ENCODE measurements at places on chromosomes 7 and 10.
A peak's percentile ranks its signal among the peaks of the same experiment; 100 is the strongest.

DNA sequence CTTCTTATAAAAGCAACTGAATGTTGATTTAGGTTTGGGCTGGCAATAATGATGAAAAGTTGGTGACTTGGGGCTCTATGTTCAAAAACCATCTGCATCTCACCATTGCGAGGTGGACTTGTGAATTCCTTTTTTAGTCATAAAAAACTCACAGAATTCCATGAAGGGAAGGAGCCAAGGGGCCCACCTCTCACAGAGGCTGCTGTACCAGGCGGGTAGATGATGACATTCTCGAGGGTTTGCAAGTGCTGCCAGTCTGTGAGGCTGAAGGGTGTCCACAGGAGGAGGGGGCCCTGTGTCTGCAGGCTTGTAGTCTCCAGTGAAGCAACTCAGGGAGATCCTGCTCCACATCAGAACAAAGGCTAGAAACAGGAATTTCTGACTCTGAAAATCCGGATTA lies 195.5 kb upstream of the ZNF32 start:
- DNase-seq, result no peak

DNA sequence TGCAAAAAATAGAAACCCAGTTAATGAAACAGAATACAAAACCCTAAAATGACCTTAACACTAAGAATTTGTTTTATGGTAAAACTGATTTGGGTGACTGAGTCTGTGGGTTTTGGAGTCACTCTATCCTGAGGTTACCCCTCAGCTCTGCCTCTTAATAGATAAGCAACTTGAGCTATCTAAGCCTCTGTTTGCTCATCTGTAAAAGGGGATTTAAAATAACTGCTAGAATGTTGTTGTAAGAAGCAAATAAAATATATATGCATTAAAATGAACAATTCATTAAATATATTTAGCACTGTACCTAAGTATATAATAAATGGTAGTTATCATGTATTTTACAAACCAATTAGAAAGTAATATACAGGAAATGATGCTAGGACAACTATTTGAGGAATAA lies 115.4 kb downstream of the CABCOCO1 start:
- DNase-seq, result no peak

DNA sequence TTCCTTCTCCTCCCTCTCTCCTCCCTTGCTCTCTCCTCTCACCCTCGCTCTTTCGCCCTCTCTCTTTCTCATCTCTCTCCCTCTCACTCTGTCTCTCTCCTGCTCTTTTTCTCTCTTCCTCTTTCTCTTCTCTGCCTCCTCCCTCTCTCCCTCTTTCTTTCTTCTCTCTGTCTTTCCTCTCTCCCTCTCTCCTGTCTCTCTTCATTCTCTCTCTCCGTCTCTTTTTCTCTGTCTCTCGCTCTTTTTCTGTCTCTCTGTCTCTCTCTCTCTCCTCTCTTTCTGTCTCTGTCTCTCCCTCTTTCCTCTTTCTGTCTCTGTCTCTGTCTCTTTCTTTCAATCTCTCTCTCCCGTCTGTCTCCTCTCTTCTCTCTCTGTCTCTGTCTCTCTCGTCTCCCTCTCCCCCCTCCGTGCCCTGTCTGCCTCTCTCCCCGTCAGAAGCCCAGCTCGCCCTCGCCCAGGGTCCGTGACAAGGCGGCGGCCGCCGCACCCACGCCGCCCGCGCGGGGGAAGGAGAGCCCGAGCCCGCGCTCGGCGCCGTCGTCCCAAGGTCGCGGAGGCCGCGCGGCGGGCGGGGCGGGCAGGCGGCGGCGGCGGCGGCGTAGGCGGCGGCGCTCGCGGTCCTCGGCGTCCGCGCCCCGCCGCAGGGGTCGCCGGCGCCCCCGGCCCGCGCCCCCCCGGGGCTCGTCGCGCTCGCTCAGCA lies 21.3 kb upstream of the HSPB1 start:
- DNase-seq, result no peak

DNA sequence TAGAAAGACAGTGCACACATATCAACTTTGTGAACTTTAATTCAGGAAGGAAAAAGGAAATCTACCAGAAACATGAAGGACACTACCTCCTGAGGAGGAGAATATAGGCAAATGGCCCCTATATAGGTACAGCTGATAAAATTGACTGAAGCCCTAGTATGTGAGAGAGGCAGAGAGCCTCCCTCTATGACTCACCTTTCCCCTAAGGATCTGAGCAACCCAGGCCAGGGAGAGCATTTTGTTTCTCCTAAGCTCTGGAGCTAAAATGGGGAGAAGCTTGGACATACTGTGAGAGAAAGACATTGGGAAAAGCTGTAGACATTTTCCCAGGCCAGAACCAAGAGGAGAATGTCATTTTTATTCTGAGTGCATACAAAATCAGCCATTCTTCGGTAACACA lies 303.5 kb downstream of the AHR start:
- no peak for DNase-seq

DNA sequence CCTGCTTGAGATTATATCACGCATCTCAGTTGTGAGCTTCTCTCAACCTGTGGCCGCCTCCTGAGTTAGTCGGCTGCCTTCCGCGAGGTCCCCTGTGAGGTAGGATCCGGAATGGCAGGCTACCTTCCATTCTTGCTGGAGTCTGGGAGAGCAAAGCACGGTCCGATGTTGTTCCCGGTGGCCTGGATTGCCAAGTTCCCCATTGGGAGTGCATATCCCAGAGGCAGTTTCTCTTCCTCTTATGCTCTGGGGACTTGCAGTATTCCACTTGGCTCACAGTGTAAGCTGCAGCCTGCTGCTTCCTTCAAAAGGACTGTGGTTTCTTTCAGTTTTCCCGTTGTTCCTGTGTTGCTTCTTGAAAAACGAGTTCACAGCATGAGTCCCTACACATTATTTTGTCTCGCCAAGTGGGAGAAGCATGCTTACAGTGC lies 225.4 kb upstream of the ZWINT start:
- no peak for DNase-seq

DNA sequence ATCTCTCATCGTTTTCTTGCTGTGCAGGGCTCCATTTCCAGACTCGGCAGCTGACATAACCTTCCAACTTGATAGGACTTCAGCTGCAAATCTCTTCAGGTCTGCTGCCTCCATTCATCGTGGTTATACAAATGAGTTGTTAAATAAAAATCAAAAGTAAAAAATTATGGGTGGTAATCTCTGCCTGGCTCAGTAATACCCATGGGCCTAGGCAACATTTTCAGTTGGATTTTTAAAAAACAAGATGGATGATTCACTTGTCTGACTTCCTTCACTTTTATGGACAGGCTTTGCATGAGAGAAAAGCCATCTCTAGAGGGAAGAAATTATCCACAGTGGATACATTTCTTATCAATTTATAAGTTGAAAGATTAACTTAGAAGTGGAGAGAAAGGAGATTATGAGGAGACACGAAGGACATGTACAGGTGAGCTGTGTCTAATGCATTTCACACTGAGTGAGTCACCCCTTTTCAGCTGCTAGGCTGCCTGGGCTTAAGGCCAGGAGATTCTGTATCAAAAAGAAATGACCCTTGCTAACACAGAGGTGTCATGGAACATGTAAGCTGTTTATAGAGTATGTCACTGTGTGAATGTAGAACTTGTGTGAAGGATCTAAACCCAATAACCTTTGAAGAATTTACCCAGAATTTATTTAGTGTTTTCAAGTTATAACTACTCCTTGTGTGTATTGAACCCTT lies 495.1 kb downstream of the AUTS2 start:
- peak; percentile 36 for DNase-seq

DNA sequence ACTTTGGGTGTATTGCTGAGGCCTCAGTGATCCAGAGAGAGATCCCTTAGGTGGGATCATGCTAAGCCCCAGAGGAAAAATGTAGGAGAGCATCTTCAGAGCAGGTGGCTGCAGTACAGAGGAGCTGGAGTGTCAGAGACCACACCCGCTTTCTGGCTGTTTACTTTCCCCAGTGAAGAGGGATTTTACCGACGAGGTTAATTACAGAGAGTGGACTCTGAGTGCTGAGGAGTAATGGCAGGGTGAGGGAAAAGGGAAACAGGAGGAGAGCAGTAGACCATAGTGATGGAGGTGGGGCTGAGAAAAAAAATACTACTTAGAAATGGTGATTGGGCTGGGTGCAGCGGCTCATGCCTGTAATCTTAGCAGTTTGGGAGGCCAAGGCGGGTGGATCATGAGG lies 43.3 kb upstream of the HBP1 start:
- no peak for DNase-seq

GRCh38 chr7:120480930-120481329 lies 208.0 kb downstream of the KCND2 start:
- DNase-seq, result no peak

- no peak for DNase-seq
These were observed 8.3 kb downstream of the PSTK start for GRCh38 chr10:122988501-122988900.

- DNase-seq, result peak; percentile 91
These were observed 81.1 kb downstream of the ZMIZ1 start for GRCh38 chr10:79149662-79150443.

DNA sequence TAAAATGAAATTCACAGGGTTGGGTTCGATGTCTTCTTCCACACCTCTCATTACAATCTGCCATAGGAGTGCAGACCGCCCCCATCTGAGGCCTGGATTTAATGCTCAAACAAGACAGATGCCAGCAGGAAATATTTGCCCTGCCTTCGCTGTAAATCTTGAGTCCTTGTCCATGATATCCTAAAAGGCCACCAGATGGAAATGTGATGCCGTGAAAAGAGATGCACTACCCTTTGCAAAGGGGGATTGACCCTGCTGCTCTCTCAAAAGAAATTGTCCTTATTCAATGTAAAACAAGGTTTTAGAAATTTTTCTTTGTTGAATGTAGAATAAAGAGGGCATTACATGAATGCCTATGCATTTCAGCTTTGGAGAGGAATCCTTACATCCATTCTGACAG lies 37.5 kb downstream of the AGAP4 start:
- DNase-seq, result peak; percentile 3

DNA sequence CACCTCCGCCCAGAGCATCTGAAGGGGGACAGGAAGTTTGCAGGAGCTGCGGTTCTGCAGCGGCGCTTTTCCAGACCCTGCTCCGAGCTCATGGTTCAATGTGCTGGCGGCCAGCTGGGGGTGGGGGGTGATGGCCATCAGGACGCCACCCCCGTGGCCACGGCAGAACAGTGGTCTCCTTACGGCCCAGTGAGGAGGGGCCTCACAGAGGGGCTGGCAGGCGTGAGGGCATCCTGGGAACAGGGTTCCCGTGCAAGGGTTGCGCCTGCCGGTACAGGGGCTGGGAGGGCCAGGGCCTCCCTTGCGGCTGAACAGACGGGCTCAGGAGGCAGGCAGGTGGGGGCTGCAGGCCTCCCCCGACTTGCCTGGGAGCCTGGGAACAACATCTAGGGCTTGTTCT lies 39.0 kb upstream of the GNA12 start:
- no peak for DNase-seq

DNA sequence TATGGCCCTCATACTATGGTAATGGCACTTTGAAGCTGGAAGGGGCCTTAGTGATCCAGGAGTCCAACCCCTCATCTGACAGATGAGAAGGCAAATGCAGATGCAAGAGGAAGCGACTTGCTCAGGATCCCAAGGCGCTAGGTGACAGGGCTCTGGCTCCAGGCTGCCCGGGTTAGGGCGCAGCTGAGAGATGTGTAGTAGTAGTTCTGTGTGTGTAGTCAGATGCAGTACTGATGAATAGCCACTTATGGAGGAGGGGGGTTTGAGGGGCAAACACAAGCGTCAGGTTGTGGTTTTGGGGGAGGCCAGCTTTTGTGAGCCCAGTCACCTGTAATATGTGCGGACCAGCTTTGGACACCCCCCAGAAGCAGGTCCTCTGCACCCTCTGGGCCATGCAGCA lies 4.8 kb downstream of the ADRA2A start:
- no peak for DNase-seq

DNA sequence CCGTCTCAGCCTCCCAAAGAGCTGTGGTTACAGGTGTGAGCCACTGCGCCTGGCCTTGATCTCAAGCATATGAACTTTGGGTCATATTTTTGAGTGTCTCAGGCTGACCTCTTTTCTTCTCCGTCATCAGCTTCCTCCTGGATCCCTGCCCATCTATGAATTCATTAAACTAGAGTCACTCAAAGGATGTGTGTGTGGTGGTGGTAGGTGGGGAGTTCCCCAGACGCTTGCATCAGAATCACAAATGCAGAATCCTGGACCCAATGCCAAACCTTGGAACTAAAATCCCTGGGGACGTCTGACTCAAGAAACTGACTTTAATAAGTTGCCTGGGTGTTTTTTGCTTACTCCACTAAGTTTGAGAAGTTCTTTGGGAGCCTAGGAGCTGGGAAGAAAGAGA lies 6.7 kb upstream of the CREB5 start:
- DNase-seq, result peak; percentile 72

DNA sequence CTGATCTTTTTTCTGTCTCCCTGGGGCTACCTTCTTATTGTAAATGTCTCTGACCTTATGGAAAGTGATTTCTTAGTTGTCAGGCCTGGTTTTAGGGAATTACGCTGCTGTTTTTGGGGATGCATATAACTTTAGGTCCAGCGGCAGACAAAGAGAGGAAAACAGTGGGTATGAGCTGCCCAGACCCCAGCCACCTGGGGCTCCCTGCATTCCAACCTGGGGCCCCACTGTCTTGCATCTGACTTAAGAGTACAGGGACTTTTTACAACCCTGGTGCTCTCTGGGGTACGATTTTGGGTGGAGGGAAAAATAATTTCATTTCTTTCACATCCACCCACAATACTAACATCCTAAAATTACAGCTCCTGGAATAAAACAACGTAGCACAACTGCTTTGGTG lies 119.4 kb downstream of the PRPF18 start:
- DNase-seq, result no peak

- no peak for DNase-seq
These were observed 3.1 kb upstream of the FAM171A1 start for GRCh38 chr10:15374156-15374555.

DNA sequence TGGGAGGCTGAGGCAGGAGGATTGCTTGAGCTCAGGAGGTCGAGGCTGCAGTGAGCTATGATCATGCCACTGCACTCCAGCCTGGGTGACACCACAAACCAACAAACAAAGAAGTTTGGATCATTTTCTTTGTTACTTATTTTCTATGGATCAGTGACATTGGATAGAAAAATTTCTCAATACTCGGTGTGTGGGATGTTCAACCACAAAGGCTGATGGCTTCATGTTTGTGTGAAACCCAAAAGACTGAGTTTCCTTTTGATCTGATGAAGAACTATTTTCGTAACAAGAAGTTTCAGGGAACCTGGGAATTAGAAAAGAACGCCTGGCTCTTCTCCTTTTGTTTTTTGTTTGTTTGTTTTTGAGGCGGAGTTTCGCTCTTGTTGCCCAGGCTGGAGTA lies 104.0 kb downstream of the HOXA1 start:
- no peak for DNase-seq

DNA sequence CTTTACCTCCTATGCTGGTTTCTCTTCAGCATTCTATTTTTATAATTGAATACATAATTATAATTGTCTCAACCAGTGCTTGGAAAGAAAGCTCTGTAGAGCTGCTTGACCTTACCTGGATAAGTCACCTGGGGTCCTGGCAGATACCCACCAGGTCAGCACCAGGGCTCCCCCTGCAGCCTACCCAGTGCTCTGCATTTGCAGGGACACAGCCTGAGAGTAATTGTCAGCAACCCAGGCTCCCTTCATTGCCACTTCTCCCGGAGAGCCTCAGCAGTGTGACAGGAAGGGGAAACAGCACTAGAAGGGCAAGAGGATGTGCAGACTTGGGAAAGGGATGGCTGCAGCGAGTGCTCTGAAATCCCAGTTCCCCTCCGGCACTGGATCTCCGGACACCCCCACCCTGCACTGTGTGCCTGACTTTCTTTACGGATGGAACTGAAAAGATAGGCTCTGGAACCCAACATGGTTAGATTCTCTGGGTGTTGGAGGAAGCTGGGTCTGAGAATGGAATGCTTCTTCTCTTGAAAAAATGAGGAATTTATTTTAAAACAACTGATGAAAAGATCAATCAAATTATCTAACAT lies 11.4 kb upstream of the PAX4 start:
- DNase-seq, result peak; percentile 25

Data from RWPE1 (cell line).